ENCODE measurements at places on chromosomes 1 and 21. TPM values are rescaled to one million over a fixed set of nuclear protein-coding genes. Genes with fewer than 3 reads are reported as not detected.

- no peak for DNase-seq
These were observed 9.7 kb downstream of the CD2 start for GRCh38 chr1:116763787-116764465.

GRCh38 chr1:185693654-185694053 lies 40.5 kb upstream of the HMCN1 start:
- no peak for DNase-seq

- DNase-seq: no peak
These were observed 7.2 kb downstream of the RO60 start for GRCh38 chr1:193066606-193067005.

DNA sequence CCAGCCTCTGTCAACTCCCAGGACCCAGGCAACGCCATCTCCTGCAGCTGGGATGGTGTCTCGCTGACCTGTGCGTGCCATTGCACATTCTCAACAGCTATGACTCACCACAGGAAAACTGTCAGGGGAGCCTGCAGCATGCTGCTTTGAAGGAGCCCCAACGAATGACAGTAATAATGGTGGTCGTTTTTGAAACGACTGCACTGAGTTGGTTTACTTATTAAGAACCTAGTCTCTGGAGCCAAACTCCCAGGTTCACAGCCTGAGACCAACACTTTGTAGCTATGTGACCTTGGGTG lies 21.6 kb downstream of the TCEA3 start:
- no peak for DNase-seq

- peak; percentile 30 for DNase-seq
These were observed 56.5 kb upstream of the SSBP3 start for GRCh38 chr1:54462597-54463258.

DNA sequence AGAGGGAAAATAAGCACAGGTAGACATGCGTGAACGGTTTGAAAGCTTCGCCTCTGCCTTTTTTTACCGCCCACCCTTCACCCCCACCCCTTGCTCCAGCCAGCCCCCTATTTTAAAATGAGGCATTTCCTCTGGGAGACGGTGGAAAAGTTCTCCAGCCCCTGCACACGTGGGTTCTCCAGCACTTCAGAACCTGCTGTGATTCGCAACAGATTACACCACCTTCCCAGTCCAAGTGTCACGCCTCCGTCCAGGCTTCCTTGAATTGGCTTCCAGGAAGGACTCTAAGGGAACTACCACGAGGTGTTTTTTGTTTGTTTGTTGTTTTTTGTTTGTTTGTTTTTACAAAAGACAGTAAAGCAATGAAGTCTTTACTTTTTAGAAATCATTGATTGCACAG lies 2.6 kb downstream of the LRRC7 start:
- DNase-seq: no peak

GRCh38 chr1:225146478-225146877 lies 217.0 kb downstream of the DNAH14 start:
- DNase-seq: no peak

GRCh38 chr1:113976609-113977278 lies 2.5 kb upstream of the OLFML3 start:
- no peak for DNase-seq

- no peak for DNase-seq
These were observed 1.4 kb downstream of the CXADR start for GRCh38 chr21:17514124-17514845.

DNA sequence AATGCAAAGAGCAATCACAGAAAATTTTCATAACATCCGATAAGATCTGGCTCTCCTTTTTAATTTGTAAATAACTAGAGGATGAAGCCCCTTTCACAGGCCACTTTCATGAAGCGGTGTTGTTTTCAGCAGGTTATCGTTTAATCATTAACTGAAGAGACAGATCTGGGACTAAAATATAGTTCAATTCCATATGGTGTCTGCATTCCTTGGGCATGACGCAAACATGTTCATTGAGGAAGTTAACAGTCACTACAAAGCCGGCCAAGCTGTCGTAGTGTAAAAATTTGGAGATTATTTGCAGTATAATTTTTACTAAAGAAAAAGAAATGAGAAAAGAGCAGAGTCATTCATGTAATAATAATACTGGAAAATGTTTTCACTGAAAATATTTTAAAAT lies 565.2 kb upstream of the ADAMTS5 start:
- no peak for DNase-seq

- no peak for DNase-seq
These were observed 49.4 kb downstream of the SPATA46 start for GRCh38 chr1:162327144-162327787.

GRCh38 chr1:231106347-231106746 lies 55.5 kb upstream of the TRIM67 start:
- DNase-seq: no peak

GRCh38 chr1:6056572-6056948 lies 10.9 kb downstream of the KCNAB2 start:
- DNase-seq: no peak

DNA sequence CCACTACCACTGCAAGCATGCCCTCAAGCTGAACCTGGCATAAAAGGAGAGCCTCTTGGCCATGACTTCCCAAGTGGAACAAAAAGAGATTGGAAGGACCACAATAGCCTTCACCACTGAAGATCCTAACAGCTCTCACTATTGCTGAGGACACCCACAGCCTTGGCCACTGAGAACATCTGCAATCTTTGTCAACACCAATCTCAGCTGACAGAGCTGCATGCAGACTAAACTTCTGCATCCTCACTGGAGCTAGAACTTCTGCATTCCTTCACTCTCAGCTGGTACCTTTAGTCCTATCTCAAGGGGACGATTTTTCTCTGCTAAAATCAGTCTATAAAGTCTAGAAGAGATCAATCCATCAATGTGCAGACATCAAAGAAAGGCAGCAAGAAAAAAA lies 8.3 kb upstream of the FCRL2 start:
- DNase-seq: no peak

The AADACL3 gene
- not detected for total RNA-seq

The FCRL1 gene
- total RNA-seq: not detected

The APCS gene
- total RNA-seq: 13.4 TPM

Measured in pancreas (tissue), 10 donors.